NK-92 treated with Interleukin-12 subunit alpha and Interleukin-12 subunit beta, amount 100 ng/mL, for 24 hours (cell line): ENCODE measurements at places on chromosomes 7 and 10.

- no peak for DNase-seq
These were observed 40.4 kb downstream of the TMEM270 start for GRCh38 chr7:73901231-73901822.

- no peak for DNase-seq
These were observed 10.5 kb downstream of the RPS24 start for GRCh38 chr10:78044179-78044578.

- DNase-seq, result no peak
These were observed 167.9 kb downstream of the TCERG1L start for GRCh38 chr10:131143425-131144165.

DNA sequence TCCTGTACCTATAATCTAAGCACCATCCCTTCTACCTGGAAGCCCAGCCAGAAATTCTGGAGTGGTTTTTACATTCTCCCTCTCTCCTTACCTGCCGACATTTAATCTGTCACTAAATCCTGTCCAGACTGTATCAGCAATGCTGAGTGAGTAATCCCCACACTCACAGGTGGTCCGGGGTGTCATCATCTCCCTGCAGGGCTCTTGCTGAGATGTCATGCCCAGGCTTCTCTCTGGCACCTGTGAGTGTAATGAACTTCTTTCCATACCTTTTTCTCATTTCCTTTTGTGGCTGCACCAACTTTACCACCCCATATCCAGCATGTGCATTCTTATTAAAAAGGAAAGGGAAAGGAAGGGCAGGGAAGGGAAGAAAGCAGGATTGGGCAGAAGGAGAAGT is 355.2 kb downstream of the CCSER2 start:
- DNase-seq, result no peak

- DNase-seq, result no peak
These were observed 746 bp downstream of the ARL5B start for GRCh38 chr10:18659819-18660535.

DNA sequence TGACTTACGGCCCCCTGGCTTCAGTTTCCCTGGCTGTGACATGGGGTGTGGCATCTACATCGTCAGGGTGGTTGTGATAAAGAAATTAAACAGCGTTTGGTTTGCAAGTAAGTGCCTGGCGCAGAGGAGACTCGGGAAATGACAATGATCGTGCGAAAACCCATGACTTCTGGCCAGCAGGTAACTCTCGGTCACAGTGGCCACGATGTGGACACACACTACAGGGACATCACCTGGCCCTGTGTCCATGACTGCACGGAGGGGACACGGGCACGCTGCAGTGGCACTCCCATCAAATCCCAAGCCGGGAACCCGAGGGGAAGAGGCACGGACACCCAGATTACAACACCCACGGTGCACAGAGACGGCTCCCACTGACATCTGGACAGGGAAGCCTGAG is 28.7 kb downstream of the PAPOLB start:
- no peak for DNase-seq

GRCh38 chr10:93495654-93496321 is 624 bp upstream of the CEP55 start:
- no peak for DNase-seq

GRCh38 chr7:80827239-80827633 is 91.6 kb downstream of the SEMA3C start:
- DNase-seq, result no peak

DNA sequence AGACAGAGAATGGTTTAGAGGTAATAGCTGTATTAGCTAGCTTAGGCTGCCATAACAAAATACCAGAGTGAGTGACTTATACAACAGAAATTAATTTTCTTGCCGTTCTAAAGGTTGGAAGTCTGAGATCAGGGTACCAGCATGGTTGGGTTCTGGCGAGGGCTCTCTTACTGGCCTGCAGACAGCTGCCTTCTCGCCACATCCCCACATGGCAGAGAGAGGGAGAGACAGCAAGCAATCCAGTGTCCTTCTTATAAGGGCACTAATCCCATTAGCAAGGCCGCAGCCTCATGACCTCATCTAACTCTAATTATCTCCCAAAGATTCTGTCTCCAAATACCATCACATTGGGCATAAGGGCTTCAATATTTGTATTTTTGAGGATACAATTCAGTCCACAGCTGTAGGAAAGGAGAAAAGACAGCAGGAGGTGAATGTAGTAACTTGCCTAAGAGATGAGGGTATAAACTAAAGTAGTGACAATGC is 3.6 kb upstream of the STAM start:
- DNase-seq, result no peak

GRCh38 chr7:158991824-158992621 is 135.7 kb downstream of the DYNC2I1 start:
- no peak for DNase-seq

DNA sequence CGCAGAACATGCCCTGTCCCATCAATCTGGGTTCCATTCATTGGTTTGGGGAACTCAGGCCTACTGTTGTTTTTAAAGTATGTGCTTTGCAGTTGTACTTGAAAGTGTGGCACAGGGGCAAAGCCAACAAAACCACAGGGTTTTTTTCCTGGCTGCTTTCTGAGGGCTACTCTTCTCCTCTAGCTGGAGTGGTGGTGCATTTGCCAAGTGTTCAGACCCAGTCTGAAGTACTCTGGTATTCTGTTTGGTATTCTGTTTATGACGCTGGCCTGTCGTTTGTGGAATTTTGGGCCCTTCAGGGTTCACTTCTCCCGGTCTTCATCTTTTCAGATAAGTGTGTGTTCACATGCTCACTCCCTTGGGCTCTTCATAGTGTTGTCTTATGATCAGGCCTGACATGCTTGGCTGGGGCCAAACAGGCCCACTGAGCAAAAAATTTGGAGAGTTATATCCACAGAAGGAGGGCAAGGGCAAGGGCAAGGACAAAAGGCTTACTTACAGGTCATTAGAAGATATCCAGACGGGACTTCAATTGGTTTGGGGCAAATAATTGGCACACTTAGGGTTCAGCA is 26.3 kb downstream of the SLC26A4 start:
- no peak for DNase-seq

- no peak for DNase-seq
These were observed 48.6 kb upstream of the NANOS1 start for GRCh38 chr10:118980870-118981269.

- no peak for DNase-seq
These were observed 47.0 kb downstream of the CLRN3 start for GRCh38 chr10:127845756-127846155.

GRCh38 chr7:50649259-50649885 is 84.2 kb upstream of the DDC start:
- DNase-seq, result no peak

DNA sequence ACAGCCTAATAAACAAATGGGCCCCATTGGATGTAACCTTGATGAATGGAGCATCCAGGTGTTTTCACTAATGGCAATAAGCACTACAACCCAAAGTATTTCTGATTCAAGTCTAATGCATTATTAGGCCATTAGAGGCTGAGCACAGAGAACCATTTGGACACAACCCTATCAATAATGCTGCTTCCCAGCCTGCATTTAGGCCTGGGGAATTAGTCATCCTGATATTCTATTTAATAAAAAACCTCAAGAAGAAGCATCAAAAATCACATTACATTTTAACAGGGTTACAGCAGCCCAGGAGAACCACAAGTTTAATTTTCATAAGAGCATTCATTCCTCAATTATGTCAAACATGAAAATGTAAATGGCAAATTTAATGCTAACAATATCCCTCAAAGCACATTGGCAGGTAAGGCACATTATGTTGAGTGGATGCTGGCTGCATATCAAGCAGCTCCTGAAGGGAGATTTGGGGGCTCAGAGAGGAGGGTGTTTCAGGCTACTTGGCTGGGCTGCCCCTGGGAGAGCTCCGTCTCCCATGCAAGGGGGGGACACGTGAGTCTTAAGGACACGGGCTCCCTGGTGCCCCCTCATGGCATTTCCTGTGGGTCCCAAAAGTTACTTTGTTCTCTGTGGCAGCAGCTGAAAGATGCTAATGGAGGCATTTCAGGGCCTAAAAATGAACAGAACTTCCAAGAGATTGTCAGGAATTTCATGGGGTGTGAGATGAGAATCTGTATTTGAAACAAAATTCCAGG is 143.4 kb downstream of the HERPUD2 start:
- DNase-seq, result no peak

GRCh38 chr10:23951841-23952240 is 257.1 kb upstream of the KIAA1217 start:
- no peak for DNase-seq
